ENCODE measurements at places on chromosomes 13 and 19.

- DNase-seq = no peak
- H3K27ac ChIP-seq = no peak overlapping the region
- H3K36me3 ChIP-seq = no peaks in the 10 kb centered on the region
- no peak overlapping the region for H3K4me3 ChIP-seq
- H3K4me1 ChIP-seq = no peaks in the 10 kb centered on the region
These were observed 360.3 kb upstream of the ZNF507 start for GRCh38 chr19:31985001-31985605.

GRCh38 chr13:37919329-37919880 is 49.8 kb upstream of the TRPC4 start:
- H3K4me1 ChIP-seq = no peaks in the 10 kb centered on the region
- no peaks in the 10 kb centered on the region for H3K36me3 ChIP-seq
- H3K4me3 ChIP-seq = no peak overlapping the region
- H3K27ac ChIP-seq = no peak overlapping the region

DNA sequence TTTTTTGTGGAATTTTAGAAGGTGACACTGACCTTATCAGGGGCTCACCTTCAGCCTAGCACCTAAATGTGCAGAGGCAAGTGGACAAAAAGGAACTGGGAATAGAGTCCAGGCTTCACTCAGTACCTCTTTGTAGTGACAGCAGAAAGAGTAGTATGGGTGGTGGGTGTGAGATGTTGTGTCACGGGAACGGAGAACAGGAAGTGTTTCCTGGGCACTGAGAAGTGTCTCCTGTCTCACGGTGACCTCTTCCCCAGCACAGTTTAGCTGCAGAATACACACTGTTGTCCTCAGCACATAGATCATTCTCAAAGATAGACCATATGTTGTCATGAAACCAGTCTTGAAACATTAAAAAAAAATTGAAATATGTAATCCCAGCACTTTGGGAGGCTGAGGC is 17.5 kb upstream of the LGALS14 start:
- DNase-seq = no peak
- H3K36me3 ChIP-seq = no peaks in the 10 kb centered on the region
- no peak overlapping the region for H3K27ac ChIP-seq
- no peaks in the 10 kb centered on the region for H3K27me3 ChIP-seq

GRCh38 chr13:59730026-59730425 is 433.7 kb downstream of the DIAPH3 start:
- no peaks in the 10 kb centered on the region for H3K4me1 ChIP-seq
- DNase-seq = no peak
- H3K4me3 ChIP-seq = no peak overlapping the region
- H3K27ac ChIP-seq = no peak overlapping the region

- no peak for DNase-seq
- H3K27ac ChIP-seq = no peak overlapping the region
- H3K27me3 ChIP-seq = no peaks in the 10 kb centered on the region
- no peak overlapping the region for H3K4me3 ChIP-seq
- no peaks in the 10 kb centered on the region for H3K4me1 ChIP-seq
These were observed 79.1 kb downstream of the ZNF254 start for GRCh38 chr19:24166055-24166454.

DNA sequence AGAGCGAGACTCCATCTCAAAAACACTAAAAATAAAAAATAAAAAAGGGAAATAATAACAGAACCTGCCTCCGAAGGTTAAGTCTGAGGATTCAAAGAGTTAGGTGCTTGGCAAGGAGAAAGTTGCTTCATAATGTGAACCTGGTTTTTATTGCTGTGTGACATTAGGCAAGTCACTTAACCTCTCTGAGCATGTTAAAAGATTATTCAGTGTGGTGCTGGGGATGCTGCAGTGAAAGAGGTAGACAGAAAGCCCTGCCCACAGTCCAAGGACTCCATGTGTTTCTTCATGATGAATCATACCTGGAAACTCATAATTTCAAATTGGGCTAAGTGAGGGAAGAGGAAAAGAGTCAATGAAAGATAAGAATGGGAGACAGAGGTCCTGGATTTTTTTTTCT is 2.4 kb downstream of the IL27RA start:
- no peaks in the 10 kb centered on the region for H3K27me3 ChIP-seq
- no peaks in the 10 kb centered on the region for H3K36me3 ChIP-seq
- H3K4me3 ChIP-seq = no peak overlapping the region
- DNase-seq = no peak
- H3K4me1 ChIP-seq = no peaks in the 10 kb centered on the region

- DNase-seq = no peak
- H3K27me3 ChIP-seq = no peaks in the 10 kb centered on the region
- H3K27ac ChIP-seq = no peak overlapping the region
These were observed 10.4 kb upstream of the GP6 start for GRCh38 chr19:55048446-55048845.

DNA sequence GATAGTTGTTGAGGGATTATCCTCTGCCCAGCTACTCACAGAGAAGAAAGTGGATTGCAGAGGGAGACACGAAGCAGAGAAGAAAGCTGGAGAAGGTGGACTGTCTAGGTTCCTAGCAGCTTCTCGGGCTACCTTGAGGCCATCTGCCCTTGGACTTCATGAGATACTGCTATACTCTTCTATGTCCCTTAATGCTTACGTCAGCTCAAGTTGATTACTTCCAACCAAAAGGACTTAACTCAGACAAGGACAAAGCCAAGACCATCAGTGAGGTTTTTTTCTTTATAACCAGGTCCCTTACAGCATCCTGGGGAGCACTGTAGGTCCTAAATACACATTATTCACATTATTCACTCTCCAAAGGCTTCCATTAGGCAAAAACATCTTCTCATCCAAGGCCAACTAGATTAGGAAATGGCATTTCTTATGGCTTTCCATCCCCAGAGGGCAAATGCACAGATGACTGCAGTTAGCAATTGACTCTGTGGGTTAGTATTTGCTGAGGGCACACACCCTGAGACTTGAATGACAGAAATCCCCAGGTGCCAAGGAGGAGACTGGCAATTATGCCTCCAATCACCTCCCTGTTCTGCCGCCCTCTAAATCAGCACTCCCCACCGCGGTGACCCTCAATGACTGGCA is 4.1 kb upstream of the UBE2L5 start:
- H3K4me1 ChIP-seq = peaks cover 3% of the 10 kb centered on the region
- no peaks in the 10 kb centered on the region for H3K36me3 ChIP-seq
- H3K4me3 ChIP-seq = no peak overlapping the region

DNA sequence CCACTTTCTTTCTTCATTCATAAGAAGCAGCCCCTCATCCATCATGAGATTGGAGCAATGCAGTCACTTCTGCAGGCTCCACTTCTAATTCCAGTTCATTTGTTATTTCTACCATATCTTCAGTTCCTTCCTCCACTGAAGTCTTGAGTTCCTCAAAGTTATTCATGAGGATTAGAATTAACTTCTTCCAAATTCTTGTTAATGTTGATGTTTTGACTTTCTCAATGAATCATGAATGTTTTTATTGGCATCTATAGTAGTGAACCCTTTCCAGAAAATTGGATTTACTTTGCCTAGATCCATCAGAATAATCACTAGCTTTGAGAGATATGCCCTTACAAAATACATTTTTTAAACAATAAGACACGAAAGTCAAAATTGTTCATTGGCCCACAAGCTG is 2567.7 kb upstream of the PCDH20 start:
- H3K4me1 ChIP-seq = no peaks in the 10 kb centered on the region
- DNase-seq = no peak
- H3K4me3 ChIP-seq = no peak overlapping the region
- H3K27ac ChIP-seq = no peak overlapping the region
- no peaks in the 10 kb centered on the region for H3K27me3 ChIP-seq
- H3K36me3 ChIP-seq = no peaks in the 10 kb centered on the region

DNA sequence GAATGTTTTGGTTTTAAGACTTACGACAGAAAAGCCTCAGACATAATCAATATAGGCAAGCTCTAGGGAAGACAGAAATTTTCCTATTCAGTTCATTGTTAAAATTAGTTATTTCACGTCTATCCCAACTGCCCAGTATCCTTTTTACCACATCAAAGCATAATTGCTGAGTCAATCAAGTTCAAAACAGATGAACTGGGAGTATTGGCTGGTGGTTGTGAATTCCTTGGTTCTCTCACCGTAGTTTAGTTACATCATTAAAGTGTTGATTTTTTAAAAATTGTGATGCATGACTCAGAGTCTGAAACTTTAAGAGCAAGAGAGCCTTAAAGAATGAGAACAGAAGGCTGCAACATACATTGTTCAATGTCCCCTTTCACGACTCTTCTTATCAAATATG is 143.3 kb upstream of the FREM2 start:
- H3K27ac ChIP-seq = no peak overlapping the region
- no peaks in the 10 kb centered on the region for H3K27me3 ChIP-seq
- H3K4me1 ChIP-seq = no peaks in the 10 kb centered on the region
- DNase-seq = no peak
- no peaks in the 10 kb centered on the region for H3K36me3 ChIP-seq

GRCh38 chr13:108915095-108915633 is 285.8 kb downstream of the MYO16 start:
- H3K27me3 ChIP-seq = no peaks in the 10 kb centered on the region
- no peak overlapping the region for H3K27ac ChIP-seq
- H3K4me3 ChIP-seq = no peak overlapping the region
- H3K36me3 ChIP-seq = no peaks in the 10 kb centered on the region

DNA sequence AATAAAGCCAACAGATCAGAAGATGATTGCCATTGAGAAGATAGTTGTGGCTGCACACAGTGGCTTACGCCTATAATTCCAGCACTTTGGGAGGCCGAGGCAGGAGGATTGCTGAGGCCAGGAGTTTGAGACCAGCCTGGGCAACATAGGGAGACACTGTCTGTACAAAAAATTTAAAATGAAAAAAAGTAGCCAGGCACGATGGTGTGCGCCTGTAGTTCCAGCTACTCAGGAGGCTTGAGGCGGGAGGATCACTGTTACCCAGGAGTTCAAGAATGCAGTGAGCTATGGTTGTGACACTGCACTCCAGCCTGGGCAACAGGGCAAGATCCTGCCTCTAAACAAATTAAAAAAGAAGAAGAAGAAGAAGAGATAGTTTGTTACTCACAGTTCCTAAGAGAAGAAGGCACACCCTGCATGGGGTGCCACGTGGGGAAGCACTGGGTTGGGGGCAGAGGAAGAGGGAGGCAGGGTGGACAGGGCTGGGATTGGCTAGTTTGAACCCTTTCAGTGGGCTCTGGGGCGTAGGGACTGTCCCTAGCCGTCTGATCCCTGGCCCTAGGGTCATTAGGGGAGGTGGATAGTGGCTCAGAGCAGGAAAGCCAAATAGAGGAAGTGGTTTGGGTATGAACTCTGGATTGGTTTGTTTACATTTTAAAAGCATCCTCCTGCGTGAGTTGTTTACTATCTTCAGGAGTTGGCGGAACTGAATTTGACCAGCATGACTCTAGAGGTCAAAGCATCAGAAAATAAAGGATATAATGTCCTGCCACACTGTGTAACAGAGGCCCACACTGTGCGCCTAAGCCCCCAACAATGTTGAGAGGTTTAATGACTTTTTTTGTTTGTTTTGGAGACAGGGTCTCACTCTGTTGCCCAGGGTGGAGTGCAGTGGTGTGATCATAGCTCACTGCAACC is 60.5 kb upstream of the MEDAG start:
- no peaks in the 10 kb centered on the region for H3K4me1 ChIP-seq
- DNase-seq = no peak
- H3K27me3 ChIP-seq = no peaks in the 10 kb centered on the region
- H3K4me3 ChIP-seq = no peak overlapping the region

DNA sequence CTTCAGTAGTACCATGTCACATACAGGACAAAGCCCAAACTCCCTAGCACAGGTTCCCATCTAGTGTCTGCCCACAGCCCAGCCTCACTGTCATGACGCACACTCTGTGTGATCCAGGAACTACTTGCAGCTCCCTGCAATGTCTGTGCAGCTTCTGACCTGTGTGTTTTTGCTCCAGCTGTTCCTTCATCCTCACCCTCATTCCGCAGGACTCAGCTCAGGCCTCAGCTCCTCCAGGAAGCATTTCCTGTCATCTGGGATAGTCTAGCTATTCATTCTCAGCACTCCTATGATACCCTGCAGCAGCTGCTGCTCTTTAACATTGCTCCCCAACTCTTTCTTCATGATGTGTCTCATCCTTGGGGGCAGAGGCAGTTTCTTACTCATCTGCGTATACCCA is 56.1 kb downstream of the ENOX1 start:
- H3K27ac ChIP-seq = no peak overlapping the region
- H3K4me3 ChIP-seq = no peak overlapping the region
- no peaks in the 10 kb centered on the region for H3K27me3 ChIP-seq
- no peak for DNase-seq

- H3K4me1 ChIP-seq = no peaks in the 10 kb centered on the region
- no peak overlapping the region for H3K27ac ChIP-seq
- DNase-seq = no peak
- H3K36me3 ChIP-seq = no peaks in the 10 kb centered on the region
These were observed 25.7 kb downstream of the CRYL1 start for GRCh38 chr13:20499986-20500385.

DNA sequence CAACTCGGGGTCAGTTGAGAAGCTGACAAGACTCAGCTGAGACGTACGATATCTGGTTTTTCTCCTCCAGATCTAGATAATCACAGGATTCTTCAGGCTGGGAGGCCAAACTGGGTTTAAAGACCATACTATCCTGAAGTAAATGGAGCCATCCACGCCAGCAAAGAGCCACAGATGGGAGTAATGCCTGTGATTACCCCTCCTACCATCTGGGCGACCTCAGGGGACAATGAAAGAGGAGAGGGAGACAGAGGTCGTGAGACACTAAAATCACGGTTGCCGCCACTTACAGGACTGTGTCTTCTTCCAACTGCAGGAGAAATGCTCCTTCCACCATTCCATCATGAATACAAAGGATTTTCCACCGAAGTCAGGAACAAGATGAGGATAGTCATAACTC is 3.1 kb upstream of the NLRP13 start:
- no peak for DNase-seq
- H3K27ac ChIP-seq = no peak overlapping the region
- H3K36me3 ChIP-seq = no peaks in the 10 kb centered on the region
- no peak overlapping the region for H3K4me3 ChIP-seq

DNA sequence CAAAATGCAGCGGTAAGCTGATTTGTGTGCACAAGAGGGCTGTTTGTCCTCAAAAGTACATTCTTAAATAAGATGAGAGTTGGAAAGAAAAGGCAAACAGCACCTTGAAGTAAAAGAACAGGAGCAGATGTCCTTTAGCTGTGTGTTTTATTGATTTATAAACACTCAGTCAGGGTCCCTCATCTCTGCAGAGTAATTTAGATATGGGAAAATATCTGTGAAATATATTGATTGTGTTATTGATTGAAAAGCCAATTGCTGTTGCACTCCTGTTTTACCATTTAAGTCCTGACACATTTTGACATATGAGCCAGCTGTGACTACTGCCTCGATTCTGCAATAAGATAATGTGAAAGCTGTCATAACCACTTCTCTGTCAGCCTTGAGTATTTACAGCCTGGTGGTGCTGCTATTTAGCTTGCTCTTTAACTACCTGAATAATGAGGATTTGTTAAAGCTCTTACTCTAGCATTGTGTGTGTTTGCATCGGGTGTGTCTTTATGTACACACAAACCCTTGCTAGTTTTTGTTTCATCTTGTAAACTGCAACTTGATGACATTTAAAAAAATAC is 550.1 kb downstream of the DACH1 start:
- DNase-seq = no peak
- H3K27me3 ChIP-seq = no peaks in the 10 kb centered on the region
- H3K4me1 ChIP-seq = no peaks in the 10 kb centered on the region
- no peak overlapping the region for H3K4me3 ChIP-seq
- no peaks in the 10 kb centered on the region for H3K36me3 ChIP-seq
- H3K27ac ChIP-seq = no peak overlapping the region

GRCh38 chr13:62040078-62040477 is 624.4 kb upstream of the PCDH20 start:
- DNase-seq = no peak
- H3K4me3 ChIP-seq = no peak overlapping the region
- no peaks in the 10 kb centered on the region for H3K4me1 ChIP-seq
- H3K36me3 ChIP-seq = no peaks in the 10 kb centered on the region
- no peaks in the 10 kb centered on the region for H3K27me3 ChIP-seq

- peak overlapping the region; percentile 19 for H3K4me3 ChIP-seq
- no peak overlapping the region for H3K27ac ChIP-seq
- H3K4me1 ChIP-seq = no peaks in the 10 kb centered on the region
- peaks cover 21% of the 10 kb centered on the region for H3K27me3 ChIP-seq
These were observed 599 bp upstream of the ARHGEF7 start for GRCh38 chr13:111114362-111115060.

Measured in mesendoderm (in vitro differentiated cells).